Stimulated activated CD4-positive, alpha-beta T cell treated with anti-CD3 and anti-CD28 coated beads, Interleukin-1b, Interleukin-23, amount 100 ng/mL, for 24 hours (primary cell): ENCODE measurements at places on chromosomes 7 and 10.

DNA sequence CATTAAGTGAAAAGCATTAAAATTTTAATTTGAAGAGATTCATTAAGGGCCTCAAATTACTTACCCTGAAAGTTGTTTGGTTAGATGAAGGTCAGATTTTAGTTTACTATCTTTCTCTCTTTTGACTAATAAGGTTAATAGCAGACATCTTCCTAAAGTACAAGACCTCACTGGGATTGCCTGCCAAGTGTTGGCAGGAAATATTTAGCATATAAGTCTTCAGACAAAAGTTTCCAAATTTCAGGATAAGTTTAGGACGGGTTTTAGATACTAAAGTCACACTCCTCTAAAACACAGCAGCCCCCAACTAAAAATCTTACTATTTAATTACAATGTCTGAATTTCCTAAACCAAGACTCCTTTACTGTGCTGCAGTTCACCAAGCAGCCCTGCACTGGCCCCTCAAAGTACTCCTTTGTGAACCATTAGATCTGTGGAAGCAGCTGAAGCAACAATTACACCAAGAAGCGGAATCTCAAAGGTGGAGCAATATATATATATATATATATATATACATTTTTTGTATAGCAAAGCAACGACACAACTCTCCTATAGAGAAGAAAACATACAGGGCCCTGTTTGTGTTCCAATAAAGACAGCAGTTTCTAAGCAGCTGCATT lies 91.2 kb upstream of the KCNIP2 start:
- DNase-seq = no peak

DNA sequence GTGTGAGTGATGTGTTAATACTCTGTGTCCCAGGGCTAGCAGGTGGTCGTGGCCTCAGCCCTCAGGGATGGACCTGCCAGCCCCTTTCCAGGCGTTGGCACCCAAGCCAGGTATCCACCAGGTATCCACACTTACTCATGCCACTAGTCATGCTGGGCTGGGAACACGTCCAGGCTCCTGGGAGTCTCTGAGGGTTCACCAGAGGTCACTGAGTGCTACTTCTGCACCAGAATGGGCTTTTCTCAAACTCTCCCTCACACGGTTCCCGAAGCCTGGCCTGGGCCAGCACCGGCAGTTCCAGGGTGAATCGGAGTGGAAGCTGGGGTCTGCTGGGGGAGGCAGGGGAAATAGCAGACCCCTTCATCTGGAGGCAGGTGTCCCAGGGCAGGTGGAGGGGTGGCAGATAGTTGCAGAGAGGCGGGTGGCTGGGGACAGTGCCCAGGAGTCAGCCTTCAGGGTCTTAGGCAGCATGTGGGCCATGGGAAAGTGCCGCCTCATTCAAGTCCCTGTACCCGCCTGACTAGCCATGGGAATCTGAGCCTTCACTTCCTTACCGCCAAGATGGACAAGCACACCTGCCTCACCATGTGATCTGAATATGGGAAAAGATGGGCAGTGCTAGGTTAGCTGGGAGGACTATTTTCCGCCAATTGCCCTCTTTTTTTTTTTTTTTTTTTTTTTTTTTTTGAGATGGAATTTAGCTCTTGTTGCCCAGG lies 95.5 kb upstream of the GTF2I start:
- no peak for DNase-seq

GRCh38 chr7:28354601-28355402 lies 57.5 kb upstream of the CREB5 start:
- no peak for DNase-seq

DNA sequence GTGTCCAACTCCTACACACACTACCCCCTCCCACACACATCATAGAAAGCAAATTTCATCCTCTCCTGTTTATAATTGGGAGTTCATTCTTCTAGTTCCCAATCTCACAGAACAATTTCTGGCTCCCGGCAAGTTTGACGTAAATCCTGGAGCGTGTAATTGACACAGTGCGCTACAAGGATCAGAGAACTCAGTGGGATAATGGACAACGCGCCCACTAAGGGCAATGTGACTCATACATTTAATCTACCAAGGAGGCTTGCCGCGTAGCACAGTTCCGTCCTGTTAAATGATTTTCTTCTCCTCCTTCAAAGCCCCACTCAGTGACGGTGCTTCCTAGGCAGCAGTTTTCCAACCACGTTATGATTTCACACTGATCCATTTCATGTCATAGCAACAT lies 277.6 kb downstream of the SFMBT2 start:
- DNase-seq = no peak

GRCh38 chr10:118868589-118868988 lies 113.8 kb upstream of the CACUL1 start:
- DNase-seq = no peak

- DNase-seq = no peak
Observed at GRCh38 chr10:126185676-126186447, 202.4 kb downstream of the ADAM12 start.

DNA sequence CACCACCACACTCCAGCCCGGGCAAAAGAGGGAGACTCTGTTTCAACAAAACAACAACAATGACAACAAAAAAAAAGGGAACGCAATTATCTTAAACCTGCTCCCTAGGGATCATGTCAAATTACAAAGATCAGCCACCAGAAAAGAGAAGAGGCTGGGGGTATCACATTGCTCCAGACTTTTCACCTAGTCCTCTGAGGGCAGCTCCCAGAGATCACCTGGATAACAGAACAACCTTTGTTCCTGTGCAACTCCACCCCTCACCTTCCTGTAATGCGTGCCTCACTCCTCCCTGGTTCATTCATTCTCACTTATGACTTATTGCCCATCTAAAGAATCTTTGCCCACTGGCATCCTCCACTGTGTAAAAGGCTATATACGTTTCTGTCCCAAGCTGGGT lies 31.8 kb downstream of the SVOPL start:
- no peak for DNase-seq

DNA sequence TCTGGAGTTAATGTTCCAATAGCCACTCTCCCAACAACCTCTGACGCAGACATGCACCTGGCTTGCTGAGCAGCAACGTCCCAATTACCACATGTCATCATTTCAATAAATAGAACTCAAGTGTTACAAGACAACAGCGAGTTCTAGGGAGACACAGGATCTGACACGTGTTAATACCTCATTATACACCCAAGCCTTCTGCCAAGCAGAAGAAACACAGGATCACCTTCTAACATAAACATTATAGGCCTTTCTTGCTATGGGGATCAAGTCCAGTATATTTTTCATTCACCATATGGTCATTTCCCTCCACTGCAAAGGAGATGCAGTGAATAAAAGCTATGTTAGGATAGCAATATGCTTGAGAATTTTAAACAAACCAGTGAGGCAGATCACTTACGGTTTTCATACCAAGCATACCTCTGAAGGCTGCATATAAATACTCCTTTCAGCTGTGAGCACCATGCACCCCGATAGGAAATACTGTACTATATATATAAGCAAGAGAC lies 74.2 kb downstream of the JAZF1 start:
- no peak for DNase-seq

DNA sequence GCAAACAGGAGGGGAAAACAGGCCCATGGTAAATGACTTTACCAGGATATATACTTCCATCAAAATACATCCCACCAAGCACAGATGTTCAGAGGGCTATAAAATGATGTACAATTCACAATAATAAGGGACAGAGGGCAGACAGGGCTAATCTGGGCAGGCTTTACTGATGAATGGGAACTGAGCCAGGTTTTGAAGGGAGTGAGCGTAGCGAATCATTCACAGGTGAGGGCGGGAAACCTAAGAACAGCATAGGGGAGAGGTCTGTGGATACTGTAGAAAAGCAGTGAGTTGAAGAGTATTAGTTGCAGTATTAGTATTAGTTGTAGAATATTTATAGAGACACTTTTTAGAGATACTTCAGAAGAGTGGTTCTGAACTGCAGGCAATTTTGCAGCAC lies 180.8 kb downstream of the JAZF1 start:
- no peak for DNase-seq

GRCh38 chr10:9545073-9545472 lies 1472.6 kb upstream of the CELF2 start:
- DNase-seq = no peak

- no peak for DNase-seq
Observed at GRCh38 chr7:31710171-31710570, 23.2 kb downstream of the PPP1R17 start.

DNA sequence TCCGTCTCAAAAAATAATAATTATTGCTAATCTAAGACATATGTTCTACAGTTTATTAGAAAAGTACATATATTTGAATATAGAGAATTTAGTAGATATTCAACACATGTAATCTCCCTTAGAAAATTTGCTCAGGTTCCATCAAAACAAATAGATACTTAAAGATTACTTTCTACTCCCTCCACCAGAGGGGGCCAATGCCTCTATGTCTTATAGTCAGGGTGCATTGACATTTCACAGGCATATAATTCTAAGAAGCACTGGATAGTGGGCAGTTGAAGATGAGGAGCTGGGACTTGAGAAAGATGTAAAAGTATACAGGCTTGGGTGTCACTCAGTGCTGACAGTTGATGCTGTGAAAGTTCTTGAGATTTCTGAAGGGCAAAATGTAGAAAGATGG lies 301.6 kb upstream of the HPS1 start:
- DNase-seq = no peak

- DNase-seq = no peak
Observed at GRCh38 chr7:28135760-28136159, 44.8 kb downstream of the JAZF1 start.

DNA sequence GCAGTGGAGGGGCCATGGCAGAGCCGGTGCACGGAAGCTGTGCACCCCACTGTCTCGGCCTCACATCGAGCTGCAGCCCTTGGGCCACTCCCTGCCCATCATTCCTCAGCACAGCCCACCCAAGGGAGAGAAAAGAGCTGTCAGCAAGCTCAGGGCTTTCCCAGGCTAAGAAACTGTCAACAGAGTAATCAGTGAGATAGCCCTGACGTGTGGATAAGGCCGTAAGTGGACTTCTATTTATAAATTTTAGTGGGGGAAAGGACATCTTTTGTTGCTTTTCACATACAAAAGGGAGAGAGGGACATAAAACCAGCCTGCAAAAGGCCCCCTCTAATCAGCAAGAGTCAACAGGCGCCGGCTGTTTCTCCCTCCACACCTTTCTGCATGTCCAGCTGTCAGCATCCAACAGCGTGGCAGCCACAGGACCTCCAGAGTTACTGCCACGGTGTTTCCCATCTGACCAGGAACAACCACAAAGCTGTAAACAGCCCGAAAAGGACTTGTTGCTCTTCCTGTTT lies 56.8 kb upstream of the DDC start:
- DNase-seq = no peak

DNA sequence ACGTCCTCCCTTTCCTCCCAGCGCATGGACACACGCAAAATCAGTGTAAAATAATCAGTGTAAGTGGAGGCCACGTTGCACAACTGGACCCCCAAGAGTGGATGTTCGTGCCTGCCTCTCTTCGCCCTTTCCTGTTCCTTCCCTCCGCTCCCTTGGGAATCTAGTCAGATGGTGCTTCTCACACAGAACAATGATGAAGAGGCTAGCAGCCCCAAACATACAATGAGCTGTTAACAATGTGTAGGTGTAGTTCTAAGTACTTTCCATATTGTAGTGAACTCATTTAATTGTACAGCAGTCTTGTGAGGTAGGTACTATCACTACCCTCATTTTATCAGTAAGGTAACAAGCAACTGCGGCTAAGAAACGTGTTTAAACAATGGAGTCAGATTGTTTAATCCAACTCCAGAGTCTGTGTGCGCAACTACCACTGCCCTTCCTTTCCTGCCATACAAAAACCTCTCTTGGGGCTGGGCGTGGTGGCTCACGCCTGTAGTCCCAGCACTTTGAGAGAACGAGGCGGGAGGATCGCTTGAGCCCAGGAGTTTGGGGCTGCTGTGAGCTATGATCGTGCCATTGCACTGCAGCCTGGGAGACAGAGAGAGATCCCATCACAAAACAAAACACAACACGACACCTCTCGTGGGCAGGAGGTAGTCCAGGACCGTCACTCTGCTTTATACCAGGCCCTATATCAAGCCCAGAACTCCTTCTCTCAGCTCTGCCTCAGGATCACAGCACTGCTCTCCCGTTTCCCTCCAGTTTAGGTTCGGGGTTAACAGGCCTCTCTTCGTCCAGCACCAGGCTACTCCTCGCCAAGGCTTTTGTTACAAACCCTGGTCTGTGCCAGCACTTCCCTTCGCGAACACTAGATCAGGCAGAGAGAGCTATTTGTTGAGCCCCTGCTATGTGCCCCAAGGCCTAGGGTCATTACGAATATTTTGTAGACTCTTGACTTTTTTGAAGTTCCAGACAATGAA lies 1.1 kb downstream of the FKBP9 start:
- DNase-seq = no peak

GRCh38 chr10:29685506-29685905 lies 50.7 kb upstream of the SVIL start:
- DNase-seq = no peak

DNA sequence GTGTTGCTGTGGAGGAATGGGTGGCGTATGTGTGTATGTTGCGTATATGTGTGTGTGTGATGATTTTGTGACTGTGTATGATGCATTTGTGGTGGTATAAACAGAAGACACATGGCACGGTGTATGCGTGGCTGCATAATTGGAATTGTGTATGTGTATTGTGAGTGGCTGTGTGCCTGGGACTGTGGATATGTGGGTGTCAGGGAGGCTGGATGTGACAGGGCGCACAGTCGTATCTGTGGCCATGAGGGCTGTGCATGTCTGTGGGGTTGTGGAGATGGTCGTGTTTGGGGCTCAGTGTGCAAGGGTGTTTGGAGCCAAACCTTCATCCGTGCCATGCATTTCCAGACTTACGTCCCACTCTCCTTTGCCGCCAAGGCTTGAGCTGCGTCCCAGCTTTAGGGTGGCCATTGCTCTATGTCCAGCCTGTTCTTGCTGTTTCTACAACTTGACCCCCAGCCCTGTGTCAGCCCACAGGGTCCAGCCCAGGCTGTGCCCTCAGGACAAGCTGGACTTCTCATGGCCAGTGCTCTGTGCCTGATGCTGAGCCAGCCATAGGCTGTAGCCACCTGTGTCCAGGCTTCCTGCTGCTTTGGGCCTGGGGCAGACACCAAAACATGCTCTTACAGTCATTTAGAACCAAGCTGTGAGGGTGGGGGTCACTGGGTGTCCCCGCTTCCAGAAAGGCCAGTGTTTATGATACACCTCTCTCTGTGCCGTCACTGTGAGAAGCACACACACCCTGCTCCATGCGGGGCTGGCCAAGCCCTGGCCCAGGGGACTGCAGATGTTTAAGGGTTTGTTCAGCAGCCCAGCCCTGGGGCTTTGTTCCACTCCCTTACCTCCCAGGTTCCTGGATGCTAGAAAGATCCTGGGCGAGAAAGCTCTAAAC lies 127.6 kb downstream of the NEURL1 start:
- no peak for DNase-seq

DNA sequence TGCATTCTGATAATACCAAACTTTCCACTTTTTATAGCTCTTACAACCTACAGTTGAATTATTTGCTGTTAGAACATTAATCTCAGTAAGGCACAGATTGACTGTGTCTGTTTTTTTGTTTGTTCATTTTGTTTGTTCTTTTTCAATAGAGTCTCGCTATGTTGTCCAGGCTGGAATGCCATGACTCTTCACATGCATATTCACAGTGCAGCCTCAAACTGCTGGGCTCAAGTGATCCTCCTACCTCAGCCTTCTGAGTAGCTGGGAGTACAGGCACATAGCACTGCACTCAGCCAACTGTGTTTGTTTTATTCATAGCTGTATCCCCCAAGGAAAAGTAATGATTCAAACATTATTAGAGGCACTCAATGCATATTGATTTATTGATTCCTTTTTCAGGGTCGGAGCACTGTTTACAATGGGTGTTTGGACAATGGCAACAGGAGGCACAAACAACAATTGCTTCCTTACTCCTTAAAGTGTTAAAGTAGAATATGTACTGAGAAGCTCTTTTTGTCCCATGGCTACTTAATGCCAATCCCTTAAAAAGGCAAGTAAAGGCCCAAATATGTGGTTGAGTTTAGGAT lies 61.1 kb downstream of the SNX13 start:
- DNase-seq = no peak

- no peak for DNase-seq
Observed at GRCh38 chr7:68074242-68074641, 1077.6 kb downstream of the TYW1 start.
